Activated CD4-positive, alpha-beta T cell treated with anti-CD3 and anti-CD28 coated beads, Interleukin-2, amount 10 ng/mL, durations not matched to agents 24 days and 14 days (primary cell): ENCODE measurements at places on chromosomes 12 and 14. TPM values are rescaled to one million over a fixed set of nuclear protein-coding genes. Genes with fewer than 3 reads are reported as not detected.

IFNG-AS1 gene
- total RNA-seq: not detected in 2 replicates

GRCh38 chr14:71399057-71399487 is 491.8 kb downstream of the PCNX1 start:
- H3K4me3 ChIP-seq: peak overlapping the region; percentile 55
- peak; percentile 85 for DNase-seq
- H3K36me3 ChIP-seq: peaks cover 14% of the 10 kb centered on the region
- H3K4me1 ChIP-seq: peaks cover 49% of the 10 kb centered on the region
- no peaks in the 10 kb centered on the region for H3K27me3 ChIP-seq

- peak overlapping the region; percentile 61 for H3K27ac ChIP-seq
- peaks cover 2% of the 10 kb centered on the region for H3K36me3 ChIP-seq
- H3K27me3 ChIP-seq: peaks cover 2% of the 10 kb centered on the region
- peaks cover 44% of the 10 kb centered on the region for H3K4me1 ChIP-seq
These were observed 73.1 kb downstream of the ZFP36L1 start for GRCh38 chr14:68719634-68720384.

DNA sequence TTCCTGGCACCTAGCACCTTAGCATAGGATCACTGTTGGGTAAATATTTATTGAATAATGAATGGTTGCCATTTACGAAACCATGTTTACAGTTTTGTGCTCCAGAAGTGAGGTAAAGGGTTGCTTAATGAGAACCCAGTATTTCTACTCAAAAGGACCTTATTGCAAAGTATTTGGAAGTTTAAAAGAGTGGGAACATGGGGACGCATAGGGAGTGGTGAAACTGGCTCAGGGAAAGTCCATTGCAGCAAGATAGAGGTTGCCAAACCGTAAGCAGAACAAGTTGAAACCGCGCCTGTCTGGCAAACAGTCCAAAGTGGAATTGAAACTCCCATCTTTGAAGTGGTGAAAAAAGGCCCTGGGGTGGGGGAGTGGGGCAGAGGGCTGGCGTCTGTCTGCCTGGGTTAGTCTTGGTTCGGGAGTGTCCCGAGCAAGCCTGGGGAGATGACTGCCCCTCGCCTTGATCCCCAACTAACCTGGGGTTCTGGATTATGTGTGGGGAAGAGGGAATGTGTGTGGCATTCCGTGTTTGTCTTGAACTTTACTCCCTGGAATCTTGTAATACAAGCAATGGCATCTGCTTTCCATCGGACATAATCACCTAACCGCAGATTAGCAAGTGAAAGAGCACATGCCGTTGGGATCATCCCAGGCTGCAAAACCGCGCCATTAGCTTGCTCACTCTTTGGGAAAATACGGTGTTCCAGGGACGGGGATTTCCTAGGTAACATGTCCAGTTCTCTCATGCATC is 7.2 kb downstream of the ALDH2 start:
- H3K4me1 ChIP-seq: peaks cover 2% of the 10 kb centered on the region
- DNase-seq: no peak
- peaks cover 14% of the 10 kb centered on the region for H3K27me3 ChIP-seq
- H3K36me3 ChIP-seq: no peaks in the 10 kb centered on the region
- no peak overlapping the region for H3K4me3 ChIP-seq

SIVA1 gene
- total RNA-seq: 117 and 123 TPM in 2 replicates

GRCh38 chr14:26454105-26454504 is 143.7 kb downstream of the NOVA1 start:
- no peaks in the 10 kb centered on the region for H3K36me3 ChIP-seq
- no peak overlapping the region for H3K27ac ChIP-seq
- H3K4me1 ChIP-seq: no peaks in the 10 kb centered on the region
- no peak overlapping the region for H3K4me3 ChIP-seq

DNA sequence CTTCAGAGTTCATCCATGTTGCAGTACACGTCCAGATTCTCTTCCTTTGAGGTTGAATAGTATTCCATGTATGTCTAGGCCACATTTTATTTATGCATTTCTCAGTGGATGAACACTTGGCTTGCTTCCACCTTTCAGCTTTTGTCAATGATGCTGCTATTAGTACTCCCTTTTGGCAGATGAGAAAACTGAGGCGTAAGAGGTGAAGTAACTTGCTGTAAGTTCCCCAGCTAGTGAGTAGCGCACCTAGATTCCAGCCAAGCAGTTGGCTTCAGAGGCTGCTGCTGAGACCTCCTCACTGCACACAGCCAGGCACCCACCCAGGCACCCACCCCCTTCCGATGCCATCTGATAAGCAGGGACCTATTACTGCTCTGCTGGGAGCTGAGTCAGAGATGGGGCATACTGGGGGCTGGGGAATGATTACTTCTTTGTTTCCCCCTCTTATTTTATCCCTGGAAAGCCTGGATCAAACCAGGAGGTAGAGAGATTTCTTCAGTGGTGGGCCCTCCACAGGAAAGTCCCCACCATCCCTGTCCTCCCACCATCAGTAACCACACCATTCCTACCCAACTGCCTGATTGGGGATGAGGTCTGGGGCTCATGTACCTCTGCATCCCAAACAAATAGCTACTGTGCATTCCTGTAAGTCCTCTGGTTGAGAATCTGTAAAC is 234.6 kb downstream of the PCNX1 start:
- peak overlapping the region; percentile 74 for H3K4me3 ChIP-seq
- no peak for DNase-seq
- no peaks in the 10 kb centered on the region for H3K27me3 ChIP-seq
- H3K4me1 ChIP-seq: peaks cover 45% of the 10 kb centered on the region
- peak overlapping the region; percentile 95 for H3K27ac ChIP-seq
- H3K36me3 ChIP-seq: peaks cover 3% of the 10 kb centered on the region

GRCh38 chr14:105325716-105326567 is 11.4 kb downstream of the PACS2 start:
- peaks cover 4% of the 10 kb centered on the region for H3K36me3 ChIP-seq
- H3K4me3 ChIP-seq: no peak overlapping the region
- H3K4me1 ChIP-seq: peaks cover 14% of the 10 kb centered on the region
- no peak overlapping the region for H3K27ac ChIP-seq
- no peak for DNase-seq

ATP5MC2 gene
- 408 and 411 TPM in 2 replicates for total RNA-seq

DNA sequence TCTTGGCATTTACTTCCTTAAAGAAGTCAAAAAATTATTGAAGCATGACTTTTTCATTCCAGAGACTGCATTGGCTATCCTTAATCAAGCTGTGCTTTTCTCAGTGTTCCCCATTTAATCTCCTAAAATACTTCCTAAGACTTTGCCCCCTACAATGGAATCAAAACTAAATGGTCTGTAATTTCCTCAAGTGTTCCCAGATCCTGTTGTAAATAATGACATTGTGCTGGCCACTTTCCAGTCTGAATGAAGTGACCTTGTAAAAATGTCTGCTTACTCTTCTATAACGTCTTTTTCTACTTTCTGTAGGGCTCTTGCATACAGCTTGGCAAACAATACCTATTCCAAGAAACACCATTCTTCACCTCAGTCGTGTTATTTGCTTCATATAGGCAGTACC is 45.3 kb upstream of the MBIP start:
- H3K4me1 ChIP-seq: no peaks in the 10 kb centered on the region
- H3K4me3 ChIP-seq: no peak overlapping the region
- DNase-seq: no peak
- no peaks in the 10 kb centered on the region for H3K36me3 ChIP-seq
- no peak overlapping the region for H3K27ac ChIP-seq
- H3K27me3 ChIP-seq: peaks cover 10% of the 10 kb centered on the region
